Stimulated activated naive CD4-positive, alpha-beta T cell treated with Interleukin-2 at 50 U/mL for 16 hours (primary cell): ENCODE measurements at places on chromosomes 13 and 19.

- no peak for DNase-seq
Measured at GRCh38 chr19:42409477-42409876, 17.7 kb downstream of the LIPE start.

DNA sequence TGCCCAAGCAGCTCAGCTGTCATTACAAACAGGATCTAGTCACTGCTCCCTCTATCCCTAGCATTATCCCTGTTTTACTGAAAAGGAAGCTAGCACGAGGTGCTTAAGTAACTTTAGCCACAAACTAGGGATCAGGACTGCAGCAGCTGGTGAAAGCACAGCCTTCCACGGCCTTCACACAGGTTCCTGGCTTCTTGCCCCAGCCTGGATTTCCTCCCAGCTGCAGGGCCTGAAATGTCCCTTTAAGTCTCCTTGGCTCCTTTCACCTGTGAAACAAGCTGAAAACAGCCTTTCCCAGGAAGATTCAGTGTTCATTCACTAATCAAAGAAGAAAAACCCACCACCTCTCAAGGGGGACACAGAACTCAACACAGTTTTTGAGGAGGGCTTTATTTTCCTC, 754.5 kb downstream of the DIAPH3 start:
- DNase-seq: no peak

- peak; percentile 60 for DNase-seq
Measured at GRCh38 chr19:38433268-38433733, at the start of gene RYR1. RYR1 (plus strand) TSS chr19:38433691; CDS start chr19:38433830, 139 bp downstream.

GRCh38 chr19:4302243-4302640, at the start of gene TMIGD2:
TMIGD2 (minus strand) TSS chr19:4302389; CDS start chr19:4302385, 4 bp downstream.
- DNase-seq: no peak

DNA sequence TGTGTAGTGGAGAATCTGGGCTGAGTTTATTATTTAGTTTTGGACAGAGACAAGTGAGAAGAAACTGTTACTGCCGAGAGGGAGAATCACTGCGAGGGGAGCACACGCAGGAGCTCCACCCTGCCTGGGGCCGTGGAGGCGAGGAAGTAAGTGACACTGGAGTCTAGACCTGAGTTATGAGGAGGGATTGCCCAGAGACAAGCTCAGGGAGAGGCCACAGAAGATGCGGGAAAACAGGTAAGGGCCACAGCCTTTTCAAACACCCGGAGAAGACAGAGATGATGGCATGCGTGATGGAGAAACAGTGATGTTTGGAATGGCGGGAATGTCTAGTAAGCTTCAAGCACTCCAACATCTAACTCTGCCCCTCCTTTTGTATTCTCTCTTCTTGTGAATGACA, 84.1 kb downstream of the TNFSF11 start:
- no peak for DNase-seq

DNA sequence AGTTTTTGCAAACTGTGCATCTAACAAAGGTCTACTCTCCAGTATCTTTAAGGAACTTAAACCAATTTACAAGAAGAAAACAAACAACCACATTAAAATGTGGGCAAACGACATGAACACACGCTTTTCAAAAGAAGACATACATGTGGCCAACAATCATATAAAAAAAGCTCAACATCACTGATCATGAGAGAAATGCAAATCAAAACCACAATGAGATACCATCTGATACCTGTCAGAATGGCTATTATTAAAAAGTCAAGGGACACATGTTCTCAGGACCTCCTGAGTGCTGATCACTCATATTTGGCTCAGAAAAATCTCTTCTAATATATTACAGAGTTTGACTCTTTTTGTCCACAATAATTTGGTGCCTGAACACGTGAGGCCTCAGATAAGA, 14.2 kb upstream of the LILRB1 start:
- no peak for DNase-seq

DNA sequence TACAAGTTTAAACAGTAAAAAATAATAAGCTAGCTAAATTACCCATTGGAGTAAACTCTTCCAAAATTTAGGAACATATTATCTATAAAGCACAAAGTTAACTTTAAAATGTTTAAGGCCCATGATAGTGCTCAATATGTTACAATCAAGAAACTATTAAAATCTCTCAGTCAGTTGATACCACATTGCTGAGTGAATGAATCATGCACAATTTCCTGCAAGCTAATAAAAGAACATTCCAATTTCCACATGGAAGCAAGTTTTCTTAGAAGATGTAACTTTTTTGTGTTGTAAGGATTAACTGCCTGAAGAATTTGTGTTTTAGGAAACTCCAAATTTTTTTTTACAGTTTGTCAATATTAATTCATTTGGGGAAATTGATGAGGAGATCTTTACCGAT, 666.6 kb downstream of the SLITRK1 start:
- no peak for DNase-seq

- DNase-seq: no peak
Measured at GRCh38 chr19:44807652-44808462, 1.0 kb upstream of the BCAM start.

GRCh38 chr13:34246511-34246910, 428.6 kb downstream of the RFC3 start:
- DNase-seq: no peak

DNA sequence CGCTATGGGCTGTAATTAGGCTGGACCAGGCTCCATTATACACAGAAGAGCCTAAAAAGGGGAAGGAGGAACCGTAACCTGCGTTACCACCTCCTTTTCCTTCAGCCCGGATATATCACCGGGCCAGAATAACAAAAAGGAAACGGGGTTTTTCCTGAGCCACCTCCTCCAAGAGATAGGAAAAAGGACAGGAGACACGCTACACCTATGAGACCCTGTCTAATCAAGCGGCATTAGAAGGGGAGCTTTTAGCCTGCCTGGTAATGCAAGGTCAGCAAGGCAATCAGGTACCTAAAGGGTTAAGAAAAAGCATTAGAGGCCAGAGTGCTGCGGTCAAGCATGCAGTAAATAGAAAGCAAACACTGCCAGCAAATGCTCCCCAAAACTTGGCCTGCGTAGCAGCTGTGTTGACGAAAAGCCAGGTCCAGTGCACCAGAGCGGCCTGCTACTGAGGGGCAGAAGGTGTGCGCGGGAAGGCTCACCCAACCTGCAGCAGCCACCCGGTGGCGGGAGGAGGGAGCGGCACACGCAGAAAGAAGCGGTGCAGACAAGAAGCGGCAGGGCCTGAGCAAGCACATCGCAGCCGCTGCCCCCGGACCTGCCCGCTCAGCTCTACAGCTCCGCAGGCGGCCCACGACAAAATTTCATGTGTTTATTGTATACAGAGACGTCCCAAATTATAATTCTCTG, 1466.1 kb downstream of the UQCRFS1 start:
- DNase-seq: no peak

GRCh38 chr13:91249861-91250260, 97.6 kb upstream of the MIR17HG start:
- DNase-seq: no peak

GRCh38 chr13:111534751-111535522, 214.5 kb downstream of the TEX29 start:
- DNase-seq: no peak

- no peak for DNase-seq
Measured at GRCh38 chr13:91813253-91813652, 414.8 kb downstream of the GPC5 start.

- peak; percentile 16 for DNase-seq
Measured at GRCh38 chr19:49911381-49912145, 14.9 kb upstream of the IL4I1 start.

GRCh38 chr13:44107357-44108121, 227.8 kb downstream of the LACC1 start:
- DNase-seq: no peak

GRCh38 chr13:79485014-79485811, 4.3 kb downstream of the NDFIP2 start:
- no peak for DNase-seq

DNA sequence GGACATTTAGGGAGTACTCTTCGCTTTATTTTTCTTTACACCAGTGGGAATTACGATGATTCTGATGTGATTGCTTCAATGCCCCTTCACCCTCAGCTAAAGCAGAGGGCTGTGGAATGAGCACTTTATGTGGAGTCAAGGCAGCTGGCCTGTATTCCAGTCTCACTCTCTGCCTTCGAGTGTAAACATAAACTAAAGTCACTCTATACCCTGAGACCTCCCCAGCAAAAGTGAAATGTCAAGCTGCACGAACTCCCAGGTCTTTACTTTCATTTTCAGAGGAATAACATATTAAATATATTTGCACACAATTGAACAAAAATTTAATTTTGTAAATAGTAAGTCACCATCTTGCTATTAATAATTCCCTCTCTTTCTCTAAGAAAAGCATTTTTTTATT, 557.1 kb downstream of the DACH1 start:
- no peak for DNase-seq

DNA sequence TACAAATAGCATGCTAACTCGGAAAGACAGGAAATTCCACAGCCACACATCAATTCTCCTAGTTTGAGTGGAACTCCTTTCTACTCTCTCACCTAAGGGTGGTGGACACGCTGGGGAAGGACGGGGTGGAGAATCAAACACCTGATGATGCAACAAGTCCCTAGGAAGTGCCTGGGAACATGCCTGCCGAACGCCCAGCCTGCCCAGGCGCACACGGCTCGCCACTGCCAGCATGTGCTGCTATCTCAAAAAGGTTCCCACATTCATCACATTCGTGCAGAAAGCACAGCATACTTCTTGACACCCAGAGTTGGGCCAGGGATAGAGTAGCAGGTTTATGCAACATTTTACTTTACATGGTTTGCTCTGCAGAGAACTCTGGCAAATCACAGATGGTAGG, 164.6 kb downstream of the ABCC4 start:
- DNase-seq: no peak

DNA sequence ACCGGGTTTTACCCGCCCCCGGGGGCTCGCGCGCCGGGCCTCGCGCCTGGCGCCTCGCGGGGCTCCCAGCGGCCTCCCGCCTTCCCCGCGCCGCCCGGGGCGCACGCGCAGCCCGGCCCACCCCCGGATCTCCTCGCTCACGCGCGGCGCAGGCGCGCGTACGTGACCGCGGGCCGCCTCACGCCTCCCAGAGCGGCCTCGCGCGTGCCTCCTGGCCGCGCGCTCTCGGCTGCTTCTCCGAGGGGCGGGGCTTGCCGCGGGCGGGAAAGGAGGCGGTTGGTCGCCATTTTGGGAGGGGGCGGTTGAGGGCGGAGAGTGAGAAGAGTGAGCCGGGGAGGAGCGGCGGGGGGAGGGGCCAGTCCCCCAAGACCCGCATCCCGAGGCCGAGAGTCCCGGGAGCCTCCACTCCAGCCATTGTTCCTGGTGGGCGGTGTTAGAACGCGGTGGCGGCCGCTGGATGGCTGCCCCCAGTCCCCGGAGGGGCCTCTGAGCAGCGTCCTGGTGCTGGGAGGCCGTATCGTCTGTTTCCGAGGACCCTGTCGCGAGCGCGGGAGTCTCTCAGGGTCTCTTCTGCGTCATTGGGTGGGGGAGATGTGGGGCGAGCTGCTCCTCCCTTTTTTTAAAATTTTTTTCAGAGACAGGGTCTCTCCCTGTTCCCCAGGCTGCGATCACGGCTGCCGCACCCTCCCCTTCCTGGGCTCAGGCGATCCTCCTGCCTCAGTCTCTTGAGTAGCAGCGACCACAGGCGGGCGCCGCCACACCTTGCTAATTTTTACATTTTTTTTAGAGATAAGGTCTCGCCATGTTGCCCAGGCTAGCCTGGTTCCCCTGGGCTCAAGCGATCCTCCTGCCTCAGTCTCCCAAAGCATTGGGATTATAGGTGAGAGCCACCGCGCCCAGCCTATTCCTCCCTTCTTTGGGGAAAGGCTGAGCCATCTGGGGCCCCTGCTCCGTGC, at the start of gene ZNF541:
Gene ZNF541 (minus strand): TSS at position 78 of the 956 bp plus-strand sequence. CDS start 17,292 bp downstream, outside the sequence.
- DNase-seq: peak; percentile 85

DNA sequence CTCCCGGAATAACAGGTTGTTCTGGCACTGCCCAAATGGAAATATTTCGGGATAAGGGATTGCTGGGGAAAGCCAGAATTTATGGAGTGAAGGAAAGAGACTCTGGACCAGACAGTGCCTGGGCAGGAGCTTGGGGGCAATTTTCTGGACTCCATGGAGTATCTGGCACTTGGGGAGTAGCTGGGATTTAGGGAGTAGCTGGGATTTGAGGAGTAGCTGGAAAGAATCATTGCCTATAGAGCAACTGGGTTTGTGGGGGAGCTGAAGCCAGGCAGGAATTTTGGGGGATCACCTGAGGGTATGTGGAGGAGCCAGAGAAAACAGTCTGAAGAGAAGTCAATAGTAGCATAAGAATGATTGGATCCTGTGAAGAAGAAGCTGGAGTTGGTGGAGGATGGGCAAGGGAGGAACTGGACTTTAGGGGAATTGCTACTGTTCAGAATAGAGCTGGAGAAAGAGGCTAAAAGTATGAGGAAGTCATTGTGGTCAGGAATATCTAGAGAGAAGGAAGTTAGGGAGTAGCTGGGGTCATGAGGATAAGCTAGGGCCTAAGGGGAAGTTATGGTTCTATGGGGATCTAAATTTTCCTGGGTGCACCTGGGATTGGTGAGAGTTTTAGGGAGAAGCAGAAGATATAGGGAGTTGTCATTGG, 14.8 kb downstream of the FSD1 start:
- DNase-seq: no peak

DNA sequence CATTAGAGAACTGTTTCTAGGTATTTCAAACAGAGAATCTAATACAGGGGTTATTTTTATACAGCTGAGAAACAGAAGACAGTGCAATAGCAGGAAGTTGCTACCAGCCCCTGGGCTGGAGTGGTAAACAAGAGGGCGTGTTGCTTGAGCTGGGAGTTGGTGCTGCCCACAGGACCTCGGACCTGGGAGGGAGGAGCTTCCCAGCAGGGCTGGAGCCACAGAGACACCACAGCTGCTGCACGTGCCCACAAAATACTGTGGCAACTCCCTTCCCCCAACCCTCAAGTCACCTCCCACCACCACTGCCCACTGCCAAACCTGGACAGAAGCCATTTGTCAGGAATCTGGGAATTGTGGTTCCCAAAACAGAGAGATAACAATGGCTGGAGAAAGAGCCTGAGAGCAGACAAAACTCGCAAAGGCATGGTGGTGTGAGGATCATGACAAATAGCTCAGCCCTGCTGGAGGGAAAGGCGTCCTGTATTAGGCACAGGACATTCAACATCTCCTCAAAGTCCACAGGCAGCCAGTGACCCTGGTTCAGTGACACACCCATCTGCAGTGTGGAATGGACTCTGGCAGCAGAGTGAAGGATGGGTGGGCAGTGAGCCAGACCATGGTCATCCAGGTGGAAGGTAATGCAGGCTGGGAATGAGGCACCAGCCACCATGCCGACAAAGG, 57.2 kb downstream of the SPATA13 start:
- DNase-seq: no peak

DNA sequence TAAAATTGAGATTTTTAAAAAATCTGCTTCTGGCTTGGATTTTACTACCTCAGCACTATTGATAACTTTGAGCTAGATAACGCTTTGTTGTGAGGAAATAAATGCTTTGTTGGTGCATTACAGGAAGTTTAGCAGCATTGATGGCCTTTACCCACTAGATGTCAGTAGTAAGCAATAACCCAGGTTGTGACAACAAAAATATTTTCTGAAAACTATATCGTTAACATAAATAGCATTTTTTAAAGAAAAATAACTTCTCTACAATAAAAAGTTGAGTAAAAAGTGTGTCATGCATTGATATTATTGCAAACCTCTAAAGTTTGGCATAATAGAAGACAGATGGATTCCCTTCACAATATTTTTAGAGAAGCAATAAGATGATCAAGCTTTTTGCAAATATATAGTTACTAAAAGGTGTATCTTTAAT, 1246.5 kb downstream of the UQCRFS1 start:
- no peak for DNase-seq
